ENCODE measurements at places on chromosomes 7 and 10.

- DNase-seq = no peak
These were observed 49.3 kb upstream of the PLEKHA1 start for GRCh38 chr10:122325235-122325634.

DNA sequence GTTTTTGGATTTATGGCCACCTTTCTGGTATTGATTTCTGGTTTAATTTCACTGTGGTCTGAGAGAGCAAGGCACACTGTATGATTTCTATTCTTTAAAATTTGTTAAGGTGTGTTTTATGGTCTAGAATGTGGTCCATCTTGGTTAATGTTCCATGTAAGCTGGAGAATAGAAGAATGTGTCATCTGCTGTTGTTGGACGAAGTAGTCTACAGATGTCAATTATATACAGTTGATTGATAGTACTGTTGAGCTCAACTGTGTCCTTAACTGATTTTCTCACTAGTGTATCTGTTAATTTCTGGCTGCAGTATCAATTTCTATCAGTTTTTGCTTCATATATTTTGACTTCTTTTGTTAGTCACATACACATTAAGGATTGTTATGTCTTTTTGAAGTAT is 127.1 kb downstream of the MLLT10 start:
- no peak for DNase-seq

DNA sequence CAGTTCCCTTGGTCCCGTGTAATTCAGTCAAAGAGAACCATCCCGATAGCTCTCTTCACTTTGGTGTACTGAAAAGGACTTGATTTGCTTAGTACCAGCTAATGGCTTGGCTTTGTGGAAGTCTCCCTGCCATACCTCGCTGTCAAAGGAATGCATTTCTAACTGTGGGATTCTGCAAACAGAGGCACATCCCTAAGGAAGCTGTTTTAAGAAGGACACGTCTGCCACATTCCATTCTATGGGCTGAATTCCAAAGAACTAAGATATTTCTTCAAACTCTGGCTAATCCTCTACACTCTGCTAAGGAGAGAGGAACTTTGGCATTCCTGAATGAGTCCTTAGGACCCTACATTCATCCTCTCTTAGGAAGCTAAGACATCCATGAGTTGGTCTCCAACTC is 327.9 kb downstream of the SFMBT2 start:
- no peak for DNase-seq

GRCh38 chr7:156309016-156309620 is 331.5 kb upstream of the RNF32 start:
- DNase-seq = no peak

DNA sequence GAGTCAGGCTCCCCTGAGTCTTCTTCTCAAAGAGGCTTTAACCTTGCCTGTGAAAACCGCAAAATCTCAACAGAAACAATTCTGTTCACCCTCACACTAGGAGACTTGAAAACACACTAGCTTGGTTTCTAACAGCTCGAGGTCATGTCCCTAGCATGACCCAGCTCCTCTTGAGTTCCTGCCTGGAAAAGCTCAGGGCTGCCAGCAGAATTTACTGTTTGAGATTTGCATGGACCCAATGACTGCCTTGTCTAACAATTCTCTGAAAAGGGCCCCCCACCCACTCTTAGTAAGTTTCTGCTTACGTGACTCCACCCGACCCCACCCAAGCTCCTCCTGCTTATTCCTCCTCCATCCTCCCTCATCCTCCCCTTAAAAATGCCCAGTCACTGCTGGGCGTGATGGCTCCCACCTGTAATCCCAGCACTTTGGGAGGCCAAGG is 85.1 kb upstream of the KMT2C start:
- no peak for DNase-seq

GRCh38 chr7:111735661-111736551 is 173.6 kb upstream of the IMMP2L start:
- DNase-seq = peak; percentile 88

- DNase-seq = no peak
These were observed 30.3 kb downstream of the MKI67 start for GRCh38 chr10:128095753-128096469.

GRCh38 chr7:96127746-96128145 is 194.2 kb downstream of the SLC25A13 start:
- DNase-seq = no peak

DNA sequence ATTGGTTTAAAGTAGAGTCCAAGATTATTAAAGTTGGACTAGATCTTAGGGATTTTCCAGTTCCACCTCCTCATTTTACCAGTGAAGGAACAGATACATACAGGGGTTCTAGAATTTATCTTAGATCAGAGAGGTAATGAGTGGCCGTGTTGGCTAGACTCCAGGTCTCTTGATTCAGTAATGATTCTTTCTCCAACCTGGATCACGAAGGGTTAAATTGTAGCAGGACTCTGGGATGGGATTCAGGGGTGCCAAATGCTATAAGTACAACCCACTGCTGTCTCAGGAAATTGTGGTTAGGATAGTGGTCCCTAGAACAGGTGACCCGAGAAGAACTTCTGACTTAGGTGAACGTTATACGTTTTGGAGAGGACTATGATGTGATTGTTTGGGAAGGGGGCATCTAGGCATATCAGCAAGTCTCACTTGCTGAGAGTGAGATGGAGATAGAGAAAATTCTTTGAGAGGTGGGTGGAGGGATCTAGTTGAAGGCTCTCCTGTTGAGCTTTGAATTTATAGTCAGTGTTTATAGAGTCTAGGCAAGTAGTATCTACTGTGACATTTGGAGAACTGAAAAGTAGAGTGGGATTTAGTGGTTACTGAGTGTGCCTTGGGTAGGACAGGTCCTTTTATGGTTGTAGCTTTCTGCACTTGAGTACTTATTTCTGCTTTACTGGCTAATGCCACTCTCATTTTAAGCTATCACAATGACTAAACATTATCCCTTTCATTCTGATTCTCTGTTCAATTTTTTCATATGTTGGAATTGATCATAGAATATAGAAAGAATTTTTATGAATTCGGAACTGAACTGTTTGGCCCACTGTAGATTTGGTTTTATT is 58.3 kb downstream of the ST7 start:
- no peak for DNase-seq

DNA sequence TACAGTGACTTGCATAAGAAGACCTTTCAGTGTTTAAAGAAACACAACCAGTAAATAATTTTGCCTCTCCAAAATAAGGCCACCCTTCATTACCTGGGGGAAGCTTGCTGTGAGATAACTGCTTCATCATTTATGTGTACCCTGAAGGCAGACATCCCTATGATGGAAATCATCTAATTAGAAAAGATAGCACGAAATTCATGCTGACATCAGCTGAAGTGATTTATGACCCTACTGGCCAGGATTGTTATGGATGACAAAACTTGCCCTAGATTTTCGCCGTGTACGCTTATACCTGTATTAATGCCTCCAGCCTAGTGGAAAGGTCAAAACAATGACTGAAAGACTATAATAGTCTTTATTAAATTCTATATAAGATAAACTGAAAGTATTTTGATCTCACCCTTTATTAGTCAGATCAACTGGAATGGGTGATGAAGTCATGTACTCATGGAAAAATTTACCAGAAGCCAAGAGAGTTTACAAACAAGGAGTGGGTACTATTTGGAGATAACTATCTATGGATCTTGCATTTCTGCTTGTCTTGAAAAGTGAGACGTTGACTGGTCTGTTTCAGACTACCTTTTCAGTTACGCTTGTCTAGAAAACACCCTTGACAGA is 114.2 kb downstream of the PPP1R3A start:
- no peak for DNase-seq

- DNase-seq = no peak
These were observed 21.4 kb upstream of the CPVL start for GRCh38 chr7:29167721-29168120.

DNA sequence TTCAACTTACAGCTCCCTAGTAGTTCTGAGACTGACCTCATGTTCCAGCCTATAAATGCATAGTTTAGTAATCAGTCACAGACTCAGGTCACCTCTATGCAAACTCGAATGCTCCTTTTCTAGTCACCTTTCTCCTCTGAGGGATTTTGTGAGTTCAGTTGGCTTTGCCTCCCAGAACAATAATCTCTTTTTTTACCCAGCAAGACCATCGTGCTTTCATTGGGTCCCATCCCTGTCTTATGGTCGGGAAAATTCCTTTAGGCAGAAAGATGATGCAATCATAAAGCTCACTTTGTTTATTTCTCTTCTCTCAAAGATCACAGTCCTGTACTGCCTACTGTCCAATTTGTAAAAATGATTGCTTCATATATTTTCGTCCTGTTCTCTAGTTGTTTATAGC is 38.4 kb downstream of the TWIST1 start:
- no peak for DNase-seq

GRCh38 chr7:97342512-97342911 is 225.0 kb downstream of the SDHAF3 start:
- no peak for DNase-seq

DNA sequence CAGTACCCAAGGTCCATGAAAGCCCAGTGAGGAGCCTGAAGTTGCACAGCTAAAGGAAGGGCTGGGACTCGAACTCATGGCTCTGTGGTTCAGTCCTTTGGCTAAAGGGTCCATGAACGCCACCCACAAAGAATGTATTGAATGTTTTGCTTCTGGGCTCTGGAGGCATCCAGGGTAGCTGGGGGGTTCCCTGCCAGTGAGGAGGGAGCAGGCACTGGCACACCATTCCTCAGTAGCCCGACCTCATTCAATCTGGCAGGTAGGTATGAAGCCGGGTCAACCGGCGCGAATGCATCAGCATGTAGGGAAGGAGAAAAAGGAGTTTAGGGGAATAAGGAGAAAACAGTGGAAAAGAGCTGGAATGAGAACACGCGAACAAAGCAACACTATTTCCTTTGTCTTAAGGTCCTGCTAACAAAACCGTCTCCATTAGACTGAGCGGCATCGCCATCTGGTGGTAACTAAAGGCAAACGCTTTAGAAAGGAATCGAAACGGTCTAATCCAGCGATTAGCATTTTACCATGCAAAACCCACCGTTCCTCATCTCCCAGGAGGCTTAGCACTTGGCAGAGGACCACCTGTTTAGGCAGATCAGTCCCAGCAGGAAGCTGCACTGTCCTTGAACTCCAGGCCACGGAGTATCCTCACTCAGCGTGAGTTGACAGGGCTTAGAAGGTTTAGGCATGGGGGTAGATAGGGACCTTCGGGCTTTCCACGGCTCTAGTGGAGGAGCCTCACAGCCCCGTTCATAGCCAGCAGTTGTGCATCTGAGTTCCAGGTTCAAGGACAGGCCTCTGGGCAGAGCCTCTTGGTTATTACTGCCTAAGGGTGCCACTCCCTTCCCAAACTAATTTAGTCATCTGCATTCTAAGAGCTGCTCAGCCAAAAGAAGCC is 122.8 kb downstream of the UBE2H start:
- DNase-seq = peak; percentile 87

GRCh38 chr7:141992156-141992555 is 3.5 kb upstream of the MGAM start:
- no peak for DNase-seq

- no peak for DNase-seq
These were observed 147.8 kb downstream of the ARHGAP22 start for GRCh38 chr10:48456808-48457761.

Data from RKO (cell line).